Subcutaneous preadipocyte (primary cell): ENCODE measurements at places on chromosomes 5 and 9. TPM values are rescaled to one million over a fixed set of nuclear protein-coding genes. Genes with fewer than 3 reads are reported as not detected.

Gene MCTP1
- 28.3 and 43.4 TPM in 2 replicates for total RNA-seq

Gene CARTPT
- not detected in 2 replicates for total RNA-seq

Gene LCN12
- total RNA-seq, result not detected in 2 replicates

Gene LCP2
- total RNA-seq, result not detected in 2 replicates

Gene HSD17B4
- 138 and 148 TPM in 2 replicates for total RNA-seq

Gene CCNO
- 0.20 TPM in 1 of 2 replicates, not detected in the other for total RNA-seq

Gene CCNI2
- not detected in 2 replicates for total RNA-seq

Gene ZNF79
- total RNA-seq, result 6.6 and 9.4 TPM in 2 replicates

Gene FAM153A
- total RNA-seq, result not detected in 2 replicates

Gene PLAC8L1
- 0.20 TPM in 1 of 2 replicates, not detected in the other for total RNA-seq

Gene COL5A1
- 56.7 and 79.7 TPM in 2 replicates for total RNA-seq

Gene GPR151
- not detected in 2 replicates for total RNA-seq

Gene N4BP3
- under 0.01 TPM in 2 replicates for total RNA-seq

Gene ETF1
- total RNA-seq, result 128 and 160 TPM in 2 replicates

Gene LECT2
- total RNA-seq, result not detected in 2 replicates

Gene PDE6A
- total RNA-seq, result not detected in 2 replicates

Gene PCDHGA5
- 0.73 and 1.2 TPM in 2 replicates for total RNA-seq

Gene GARNL3
- total RNA-seq, result 1.1 and 1.8 TPM in 2 replicates

Gene TGFBI
- total RNA-seq, result 386 and 430 TPM in 2 replicates
